Stimulated activated CD4-positive, alpha-beta T cell treated with anti-CD3 and anti-CD28 coated beads, Interleukin-4, amount 100 ng/mL, for 1 hour (primary cell): ENCODE measurements at places on chromosomes 13 and 19.

GRCh38 chr19:4583961-4584669 lies 24.6 kb upstream of the SEMA6B start:
- DNase-seq: peak; percentile 41

DNA sequence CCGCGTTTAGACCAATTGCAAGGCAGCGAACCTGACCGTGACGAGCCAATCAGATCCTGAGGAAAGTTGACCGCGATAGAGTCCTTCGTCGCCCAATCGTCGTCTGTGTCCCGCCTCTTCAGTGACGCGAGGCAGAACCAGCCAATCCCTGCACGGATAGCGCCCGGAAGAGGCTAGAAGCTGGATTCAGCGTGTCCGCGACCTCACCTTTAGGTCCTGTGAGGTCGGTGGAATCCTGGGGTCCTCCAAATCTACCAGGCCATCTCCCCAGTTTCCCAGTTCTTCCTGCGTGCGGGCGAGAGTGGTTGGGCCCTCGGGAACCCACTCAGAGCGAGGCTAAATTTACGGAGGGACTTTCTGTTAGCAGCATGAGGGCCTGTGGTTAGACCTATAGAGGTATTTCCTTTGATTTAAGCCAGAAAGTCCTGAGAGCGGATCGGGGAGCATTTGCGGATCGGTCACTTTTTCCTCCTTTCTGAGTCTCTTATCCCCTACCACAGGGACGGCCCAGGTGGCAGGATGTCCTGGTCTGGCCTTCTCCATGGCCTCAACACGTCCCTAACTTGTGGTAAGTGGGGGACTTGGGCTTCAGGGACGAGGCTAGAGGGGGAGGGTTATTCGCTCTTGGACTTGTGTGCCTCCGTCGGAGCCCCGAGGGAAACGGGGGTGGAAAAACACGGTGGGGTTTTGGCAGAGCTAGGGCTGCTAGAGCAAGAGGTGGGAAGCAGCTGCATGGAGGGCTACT lies at the start of gene MRPS12:
TSS of gene MRPS12 (plus strand) at position 169 of the 745 bp plus-strand sequence. CDS start at position 520, 351 bp downstream.
- peak; percentile 98 for DNase-seq

DNA sequence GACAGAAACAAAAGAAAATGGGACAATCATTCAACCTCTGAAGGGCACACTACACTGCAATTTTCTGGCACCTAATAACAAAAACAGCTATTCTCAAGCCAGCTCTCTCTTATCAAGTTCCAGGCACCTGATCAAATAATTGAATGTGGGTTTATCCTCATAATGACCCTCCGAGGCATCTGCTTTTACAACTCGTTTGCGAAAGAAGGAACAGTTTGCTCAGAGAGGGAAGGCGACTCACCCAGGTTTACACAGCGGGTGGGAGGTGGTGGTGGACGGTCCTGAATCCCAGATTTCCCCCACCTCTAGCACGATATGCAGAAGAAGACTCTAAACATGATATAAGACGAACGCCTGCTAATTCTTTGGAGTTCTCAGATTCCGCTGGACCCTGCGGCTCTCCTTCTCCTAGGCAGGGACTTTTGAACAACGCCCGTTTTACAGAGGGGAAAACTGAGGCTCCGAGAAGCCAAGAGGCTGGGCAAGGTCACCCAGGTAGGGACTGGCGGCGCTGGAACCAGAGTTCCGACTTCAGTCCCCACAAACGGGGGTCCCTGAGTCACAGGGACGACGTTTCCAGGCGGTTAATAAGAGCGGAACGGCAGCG lies 641 bp downstream of the SGTA start:
- no peak for DNase-seq

- no peak for DNase-seq
These were observed 55.8 kb downstream of the ZNF254 start for GRCh38 chr19:24142771-24143170.

DNA sequence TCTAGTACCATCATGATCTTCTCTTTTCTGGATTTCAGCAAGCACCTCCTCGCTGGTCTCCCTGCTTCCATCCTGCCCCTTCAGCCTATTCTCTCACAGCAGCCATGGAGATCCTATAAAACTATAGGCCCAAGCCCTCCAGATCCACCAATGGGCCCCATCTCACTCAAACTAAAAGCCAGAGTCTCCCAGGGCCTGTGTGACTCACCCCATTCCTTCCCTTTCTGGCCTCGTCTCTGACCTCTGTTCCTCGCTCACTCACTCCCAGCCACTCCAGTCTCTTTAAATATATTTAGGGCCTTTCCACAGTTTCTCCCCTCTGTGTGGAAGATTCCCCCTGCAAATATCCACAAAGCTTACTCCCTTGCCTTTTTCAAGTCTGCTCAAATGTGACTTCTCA lies 89.7 kb downstream of the HSPH1 start:
- no peak for DNase-seq

DNA sequence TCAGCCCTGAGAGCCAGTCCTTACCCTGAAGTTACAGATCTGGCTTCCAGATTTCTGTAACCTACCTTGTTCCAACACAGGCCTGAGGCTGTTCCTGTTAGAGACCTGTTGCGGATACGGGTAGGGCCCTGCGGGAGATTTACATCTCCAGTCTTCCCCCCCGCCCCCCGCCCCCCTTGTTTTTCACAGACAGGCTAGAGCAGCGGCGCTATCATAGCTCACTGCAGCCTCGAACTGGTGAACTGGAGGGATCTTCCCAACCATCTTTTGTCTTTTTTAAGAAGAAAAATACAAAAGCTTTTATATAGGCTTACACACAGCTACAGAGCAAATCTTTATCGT lies 10.6 kb upstream of the CEACAM21 start:
- DNase-seq: no peak

GRCh38 chr13:26067601-26068000 lies 15.8 kb upstream of the SHISA2 start:
- no peak for DNase-seq

DNA sequence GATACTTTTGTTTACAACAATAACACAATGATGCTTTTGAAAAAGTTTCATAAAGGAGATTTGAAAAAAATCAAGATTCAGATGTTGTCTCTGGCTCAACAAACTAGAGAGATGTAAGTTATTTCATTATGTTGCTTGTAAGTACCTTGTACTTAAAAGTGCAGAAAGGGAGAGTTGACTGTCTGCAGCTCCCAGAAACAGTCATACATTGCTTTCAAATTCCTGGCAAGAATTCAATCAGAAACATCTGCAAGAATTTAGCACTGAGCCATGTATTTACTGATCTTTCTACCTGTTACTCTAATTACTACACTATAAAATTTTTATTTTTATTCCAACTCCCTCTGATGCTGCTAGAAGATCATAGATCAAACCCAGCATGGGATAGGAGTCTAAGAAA lies 1261.3 kb upstream of the SPRY2 start:
- DNase-seq: no peak

- DNase-seq: no peak
These were observed 1479.9 kb upstream of the PRR20A start for GRCh38 chr13:55660851-55661250.

DNA sequence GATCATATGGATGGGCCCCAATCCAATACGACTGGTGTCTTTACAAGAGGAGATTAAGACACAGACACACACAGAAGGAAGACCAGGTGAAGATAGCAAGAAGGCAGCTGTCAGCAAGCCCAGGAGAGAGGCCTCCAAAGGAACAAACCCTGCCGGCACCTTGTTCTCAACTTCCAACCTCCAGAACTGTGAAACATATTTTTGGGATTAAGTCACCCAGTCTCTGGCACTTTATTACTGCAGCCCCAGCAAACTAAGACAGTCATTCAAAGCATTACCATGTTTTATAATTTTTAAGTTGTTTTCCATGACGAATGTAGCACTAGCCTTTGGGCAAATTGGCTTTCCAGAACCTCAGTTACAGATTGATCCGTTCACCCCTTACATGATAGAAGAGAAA lies 11.3 kb downstream of the STARD13 start:
- DNase-seq: no peak

GRCh38 chr13:40488869-40489391 lies 177.5 kb downstream of the FOXO1 start:
- DNase-seq: no peak

DNA sequence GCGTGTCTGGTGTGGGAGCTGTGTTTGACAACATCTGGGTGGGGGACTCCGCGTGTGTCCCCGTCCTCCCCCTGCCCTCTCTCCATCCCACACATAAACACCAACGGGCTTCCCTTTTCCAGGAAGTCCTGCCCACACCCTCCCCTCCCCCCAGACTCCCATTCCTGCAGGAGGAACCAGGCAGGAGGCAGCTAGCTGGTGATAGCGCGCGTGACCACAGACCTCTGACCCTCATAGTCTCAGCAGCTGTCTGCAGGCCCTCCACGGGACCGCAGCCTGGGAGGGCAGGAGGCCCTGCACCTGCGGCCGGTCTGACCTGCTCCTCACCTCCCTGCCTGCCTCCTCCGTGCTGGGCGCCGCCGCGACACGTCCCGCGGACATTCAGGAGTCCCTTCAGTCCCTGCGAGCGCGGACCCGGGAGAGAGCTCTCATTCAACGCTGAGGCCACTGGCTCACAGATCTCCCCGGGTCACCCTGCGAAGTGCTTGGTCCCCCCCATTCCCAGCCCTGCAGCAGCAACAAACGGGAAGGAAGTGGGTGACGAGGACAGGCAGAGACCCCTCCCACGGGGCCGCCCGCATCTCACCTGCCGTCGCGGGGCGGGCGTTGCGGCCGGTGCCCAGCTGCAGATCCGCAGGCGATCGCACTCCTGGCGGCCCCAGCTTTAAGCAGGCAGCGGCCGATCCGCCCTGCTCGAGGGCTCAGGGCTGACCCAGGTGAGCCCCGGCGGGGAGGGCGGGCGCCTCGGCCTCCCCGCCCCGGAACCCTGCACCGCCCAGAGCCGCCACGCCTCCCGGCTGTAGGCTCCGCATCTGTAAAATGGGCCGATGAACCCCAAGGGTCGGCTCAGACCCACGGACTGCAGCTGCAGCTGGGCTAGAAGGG lies 1.1 kb upstream of the ACP5 start:
- peak; percentile 44 for DNase-seq
